Calu3 (cell line): ENCODE measurements at places on chromosomes 2 and 18.

DNA sequence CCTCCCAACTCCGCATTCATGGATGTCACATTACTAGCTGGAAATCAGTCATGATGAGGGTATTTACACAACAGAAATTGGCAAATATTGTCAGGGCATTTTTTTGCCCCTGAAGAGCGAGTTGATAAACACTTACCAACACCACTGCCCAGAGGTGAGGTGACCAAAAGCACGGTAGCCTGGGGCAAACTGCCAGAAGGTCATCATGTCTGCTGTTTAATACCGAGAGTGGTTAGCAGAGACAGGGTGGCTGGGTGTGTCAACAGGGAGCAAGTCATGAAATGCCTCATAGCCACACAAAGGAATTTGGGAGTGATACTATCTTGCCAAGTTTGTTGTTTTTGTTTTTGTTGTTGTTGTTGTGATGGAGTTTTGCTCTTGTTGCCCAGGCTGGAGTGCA lies 37.0 kb upstream of the EPC2 start:
- DNase-seq, result no peak

DNA sequence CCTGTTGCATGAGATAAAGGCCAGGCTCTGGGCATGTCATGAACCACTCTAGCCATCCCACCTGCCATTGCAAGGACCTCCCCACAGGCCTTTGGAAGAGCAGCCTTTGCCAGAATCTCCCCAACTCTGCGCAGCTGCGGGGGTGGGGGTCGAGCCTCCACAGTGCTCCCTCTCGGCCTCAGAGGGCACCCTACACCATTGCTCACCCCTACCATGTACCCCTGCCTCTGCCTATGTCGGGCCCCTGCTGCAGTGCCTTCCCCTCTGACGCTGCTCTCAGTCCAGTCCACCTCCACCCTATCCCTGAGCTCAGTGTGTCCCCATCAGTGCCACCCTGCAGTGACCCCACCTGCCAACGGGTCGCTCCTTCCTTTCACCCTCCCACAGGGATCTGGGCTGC lies 679.7 kb upstream of the RAB6C start:
- no peak for DNase-seq

DNA sequence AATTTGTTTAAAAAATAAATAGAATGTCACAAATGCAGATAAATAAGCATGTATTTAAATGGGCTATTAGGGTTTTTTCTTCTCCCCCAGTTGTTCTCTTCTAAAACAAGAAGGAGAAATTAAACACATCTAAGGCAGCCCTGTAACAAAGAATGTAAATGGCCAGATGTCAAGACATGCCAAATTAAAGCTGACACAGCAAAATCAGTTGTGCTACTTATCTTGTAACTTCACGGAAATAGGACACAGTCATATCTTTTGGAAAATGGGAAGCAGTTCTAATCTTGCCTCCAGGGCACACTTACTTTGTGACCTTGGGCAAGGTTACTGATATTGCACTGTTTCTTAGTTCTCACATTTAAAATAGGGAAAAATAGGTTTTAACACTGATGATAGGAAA lies 200.1 kb upstream of the NRXN1 start:
- no peak for DNase-seq

DNA sequence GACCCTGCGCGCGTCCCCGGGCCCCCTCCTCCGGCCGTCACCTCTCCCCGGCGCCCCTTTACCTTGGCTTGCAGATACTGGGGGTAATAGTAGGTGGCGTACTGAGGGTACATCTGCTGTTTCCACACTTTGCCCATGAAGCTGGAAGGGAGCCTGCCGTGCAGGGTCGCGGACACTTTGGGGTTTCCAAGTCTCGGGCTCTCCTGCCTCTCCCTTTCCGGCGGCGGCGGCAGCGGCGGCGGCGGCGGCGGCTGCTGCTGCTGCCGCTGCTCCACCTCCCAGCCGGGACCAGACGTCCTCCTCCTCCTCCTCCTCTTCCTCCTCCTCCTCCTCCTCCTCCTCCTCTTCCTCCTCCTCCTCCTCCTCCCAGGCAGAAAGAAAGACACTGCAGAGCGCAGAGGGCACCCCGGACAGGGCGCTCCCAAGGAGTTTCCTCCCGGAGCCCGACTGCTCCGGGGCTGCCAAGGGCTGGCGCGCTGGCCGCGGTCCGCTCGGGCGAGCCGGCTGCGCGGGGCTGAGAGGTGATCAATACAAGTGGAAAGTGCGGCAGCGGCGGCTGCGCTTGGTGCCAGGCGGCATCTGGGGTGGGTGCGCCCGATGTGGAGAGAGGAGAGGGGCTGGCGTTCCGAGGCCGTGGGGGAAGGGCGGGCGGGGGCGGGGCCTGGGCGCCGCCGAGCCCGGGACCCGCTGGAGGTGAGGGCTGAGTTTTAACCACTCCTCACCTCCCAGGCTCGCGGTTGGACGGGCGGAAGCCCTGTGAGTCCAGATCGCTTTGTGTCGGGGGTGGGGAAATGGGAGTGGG lies at the start of gene RBMS1:
Gene RBMS1 (minus strand): TSS at position 581 of the 802 bp plus-strand sequence. CDS start 444 bp downstream, at position 137.
- DNase-seq, result peak; percentile 58

DNA sequence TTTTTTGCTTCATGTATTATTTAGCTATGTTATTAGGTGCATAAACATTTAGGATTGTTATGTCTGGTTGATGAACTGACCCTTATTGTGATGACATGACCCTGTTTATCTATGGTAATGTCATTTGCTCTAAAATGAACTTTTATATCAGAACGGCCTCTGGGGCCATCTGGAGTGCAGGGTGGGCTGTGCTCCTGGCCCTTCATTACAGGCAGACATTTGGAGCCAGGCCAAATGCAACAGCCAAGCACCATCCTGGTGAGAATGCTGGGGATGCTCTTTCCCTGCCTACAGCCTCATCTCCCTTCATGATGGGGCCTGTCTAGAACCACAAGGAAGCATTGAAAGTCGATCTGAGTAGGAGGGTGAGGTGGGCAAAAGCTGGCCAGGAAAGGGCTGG lies 38.0 kb downstream of the HJURP start:
- DNase-seq, result no peak

DNA sequence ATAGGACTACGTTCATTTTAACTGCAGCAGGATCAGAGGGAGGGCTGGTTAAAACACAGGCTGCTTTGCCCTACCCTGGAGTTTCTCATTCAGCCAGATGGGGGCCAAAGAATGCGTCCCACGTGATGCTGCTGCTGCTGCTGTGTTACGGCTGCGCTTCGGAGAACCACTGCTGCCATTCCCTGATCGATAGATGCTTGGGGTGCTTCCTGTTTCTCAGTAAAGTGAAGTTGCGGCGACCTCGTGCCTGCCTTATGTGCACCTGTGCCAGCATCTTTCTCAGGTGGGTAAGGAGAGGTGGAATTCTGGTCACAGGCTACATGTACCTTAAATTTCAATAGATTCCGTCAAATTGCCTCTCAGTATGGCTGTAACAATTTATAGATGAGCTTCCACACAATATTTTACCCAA lies 24.7 kb upstream of the TOGARAM2 start:
- DNase-seq, result no peak

- DNase-seq, result no peak
Observed at GRCh38 chr2:37421686-37422085, 77.3 kb downstream of the QPCT start.

DNA sequence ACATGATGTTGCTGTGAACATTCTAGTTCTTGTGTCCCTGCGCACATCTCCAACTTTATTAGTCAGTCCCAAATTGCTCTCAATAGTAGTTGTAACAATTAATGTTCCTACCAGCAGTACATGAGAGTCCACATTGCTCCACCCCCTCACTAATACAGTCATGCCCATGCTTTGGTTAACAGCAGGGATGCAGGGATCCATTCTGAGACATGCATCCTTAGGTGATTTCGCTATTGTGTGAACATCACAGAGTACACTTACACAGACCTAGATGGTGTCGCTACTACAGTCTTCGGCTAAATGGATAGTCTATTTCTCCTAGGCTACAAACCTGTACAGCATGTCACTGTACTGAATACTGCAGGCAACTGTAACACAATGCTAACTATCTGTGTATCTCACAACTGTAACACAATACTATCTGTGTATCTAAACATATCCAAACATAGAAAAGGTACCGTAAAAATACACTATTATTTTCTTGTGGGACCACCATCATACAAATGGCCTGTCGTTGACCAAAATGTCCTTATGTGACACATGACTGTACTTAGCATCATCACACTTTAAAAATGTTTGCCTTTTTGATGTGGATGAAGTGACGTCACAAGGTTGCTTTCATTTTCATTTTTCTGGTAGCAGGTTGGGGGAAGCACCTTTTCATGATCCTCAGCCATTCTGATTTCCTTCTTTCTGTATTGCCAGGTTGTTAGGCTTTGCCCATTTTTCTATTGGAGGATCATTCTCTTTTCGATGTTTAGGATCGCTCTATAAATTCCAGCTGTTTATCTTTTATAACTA lies 82.9 kb upstream of the RNF152 start:
- no peak for DNase-seq

DNA sequence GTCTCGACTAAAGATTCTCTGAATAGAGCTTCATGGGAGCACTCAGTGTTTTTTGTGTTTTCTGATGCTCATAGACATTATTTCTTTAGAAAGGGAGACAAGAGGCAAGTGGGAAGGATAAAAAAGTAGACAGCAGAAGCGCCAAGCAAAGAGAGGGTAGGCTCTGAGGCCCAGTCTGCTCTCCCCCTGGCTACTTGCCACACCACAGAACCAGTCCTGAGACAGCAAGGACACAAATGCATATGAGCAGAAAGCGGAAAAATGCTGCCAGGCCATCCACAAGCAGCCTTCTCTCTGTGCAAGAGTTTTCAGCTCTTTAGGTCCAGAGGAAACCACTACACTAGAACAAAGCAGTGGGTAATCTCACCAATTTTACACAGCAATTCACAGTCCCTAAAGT lies 285.4 kb downstream of the ZNF521 start:
- DNase-seq, result no peak

DNA sequence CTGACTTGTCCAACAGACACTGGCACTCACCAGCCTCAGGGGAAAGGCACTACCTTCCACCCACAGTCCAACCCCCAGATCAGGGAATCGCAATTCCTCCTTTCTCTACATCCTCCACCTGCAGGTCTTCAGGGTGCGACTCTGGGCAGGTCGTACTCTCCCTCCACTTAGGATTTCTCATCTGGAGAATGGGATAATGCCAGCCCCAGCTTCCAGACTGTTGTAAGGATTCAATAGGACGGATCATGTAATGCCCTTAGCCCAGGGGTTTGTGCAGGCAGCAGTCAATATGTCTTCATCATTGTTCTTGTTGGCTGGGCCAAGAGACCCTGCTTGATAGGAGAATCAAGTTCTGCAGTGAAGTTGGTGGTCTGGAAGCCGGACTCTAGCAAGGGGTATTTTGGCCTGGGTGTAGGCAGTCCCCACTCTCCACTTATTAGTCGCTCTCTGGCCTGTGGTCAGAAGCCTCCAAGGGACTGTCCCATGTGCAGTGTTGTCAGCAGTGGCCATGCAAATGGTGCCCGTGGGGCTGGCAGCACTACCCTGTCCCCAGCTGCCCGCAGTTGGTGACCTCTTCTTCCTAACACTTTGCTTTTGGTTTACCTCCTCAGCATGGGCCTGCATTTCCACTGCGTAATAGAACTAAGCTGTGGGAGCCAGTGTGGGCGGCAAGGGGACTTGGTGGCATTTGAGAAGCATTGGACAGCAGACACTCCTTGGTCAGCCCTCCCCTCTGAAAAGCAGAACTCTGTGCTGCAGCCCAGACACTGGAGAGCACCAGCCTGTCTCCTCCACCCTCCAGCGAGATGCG lies 172.4 kb upstream of the HS6ST1 start:
- no peak for DNase-seq

DNA sequence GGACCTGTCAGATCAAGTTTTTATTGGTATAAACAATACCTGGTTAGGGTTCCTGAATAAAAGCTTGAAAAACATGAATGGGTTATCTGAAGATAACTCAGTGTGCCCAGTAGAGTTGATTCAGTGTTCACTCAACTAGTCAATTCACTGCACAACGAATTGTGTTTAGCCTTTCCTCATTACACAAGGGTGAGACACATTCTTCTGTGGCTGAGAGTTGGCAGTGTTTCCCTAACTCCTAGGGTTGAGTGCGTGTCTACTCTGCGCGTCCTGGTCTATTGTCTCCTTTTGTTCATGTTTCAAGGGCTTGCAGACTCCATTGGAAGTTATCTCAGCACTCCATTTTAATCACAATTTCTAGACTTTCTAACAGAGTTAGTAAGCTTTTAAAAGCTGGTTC lies 32.8 kb upstream of the TMEM178A start:
- no peak for DNase-seq

DNA sequence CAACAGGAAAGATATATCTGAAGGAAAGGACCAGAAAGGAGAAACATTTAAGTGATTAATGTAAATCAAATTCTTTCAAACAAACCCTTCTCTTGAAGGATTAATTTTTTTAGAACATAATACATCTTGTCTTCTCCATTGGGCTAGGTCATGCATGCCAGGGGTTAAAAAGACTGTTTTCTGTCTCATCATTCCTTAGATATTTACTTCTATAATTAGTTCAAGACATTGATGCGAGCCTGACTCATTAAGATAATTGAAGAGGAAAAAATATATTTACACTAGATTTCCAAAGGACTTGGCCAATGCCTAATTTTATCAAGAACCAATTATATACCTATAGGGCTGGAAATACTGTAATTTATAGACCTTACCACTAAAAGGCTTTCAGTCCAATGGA lies 166.6 kb upstream of the SETBP1 start:
- no peak for DNase-seq

DNA sequence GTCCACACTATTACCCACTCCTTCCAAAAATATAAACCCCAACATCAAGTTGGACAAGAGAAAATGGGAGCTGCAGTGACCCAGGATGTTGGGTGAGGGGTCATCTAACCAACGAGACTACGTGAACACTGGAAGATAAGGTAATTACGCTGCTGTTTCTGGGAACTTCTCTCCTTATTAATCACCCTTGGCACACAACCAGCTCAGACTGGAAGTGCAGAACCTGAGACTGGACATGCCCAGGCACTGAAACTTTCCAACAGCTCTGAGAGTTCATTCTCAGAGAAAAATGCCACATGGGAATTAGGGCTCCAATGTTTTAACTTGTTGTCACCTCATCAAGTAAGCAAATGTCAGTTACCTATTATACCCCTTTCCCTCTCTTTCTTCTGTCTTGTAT lies 135.3 kb downstream of the CCDC148 start:
- DNase-seq, result peak; percentile 24

- peak; percentile 17 for DNase-seq
Observed at GRCh38 chr2:68251855-68252399, 405 bp downstream of the PPP3R1 start.

DNA sequence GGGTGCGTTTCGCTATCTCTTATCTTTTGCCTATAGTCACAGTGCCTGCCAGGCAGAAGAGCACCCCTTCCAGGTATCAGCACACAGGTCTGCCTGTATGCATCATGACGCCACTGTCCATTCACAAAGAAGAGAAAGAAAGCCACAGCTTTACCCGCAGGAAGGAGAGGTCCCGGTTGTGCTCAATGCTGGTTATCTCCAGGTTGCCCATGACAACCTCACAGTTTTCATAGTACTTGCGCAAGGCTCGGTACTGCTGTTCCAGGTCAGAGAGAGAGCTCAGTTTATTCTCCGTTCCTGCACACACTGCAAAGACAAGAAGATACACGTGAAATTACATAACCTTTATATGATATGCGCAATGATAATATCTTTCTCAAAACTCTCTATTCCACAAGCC lies 414.0 kb downstream of the ERBB4 start:
- peak; percentile 48 for DNase-seq

GRCh38 chr2:196448407-196449079 lies 191.0 kb upstream of the CCDC150 start:
- DNase-seq, result no peak

- no peak for DNase-seq
Observed at GRCh38 chr18:42929181-42929580, 186.3 kb downstream of the RIT2 start.

- no peak for DNase-seq
Observed at GRCh38 chr2:29589440-29590103, 331.8 kb downstream of the ALK start.

GRCh38 chr18:63421514-63421913 lies 762 bp downstream of the VPS4B start:
- no peak for DNase-seq
